ENCODE measurements at places on chromosomes 7 and 10.

DNA sequence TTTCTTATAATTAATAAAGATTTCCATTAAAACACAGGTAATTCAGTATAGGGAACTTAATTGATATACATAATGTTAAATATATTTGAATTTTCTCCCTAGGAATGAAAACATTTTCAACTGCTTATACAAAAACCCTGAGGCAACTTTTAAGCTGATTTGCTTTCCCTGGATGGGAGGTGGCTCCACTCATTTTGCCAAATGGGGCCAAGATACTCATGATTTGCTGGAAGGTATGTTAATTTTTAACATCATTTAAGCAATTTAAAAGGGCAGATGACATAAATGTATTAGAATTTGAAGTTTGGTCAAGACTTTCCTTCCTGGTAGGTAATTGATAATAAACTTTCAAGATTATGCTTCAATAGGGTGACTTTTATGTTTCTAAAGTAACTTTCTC, 5.8 kb downstream of the OLAH start:
- DNase-seq, result no peak

DNA sequence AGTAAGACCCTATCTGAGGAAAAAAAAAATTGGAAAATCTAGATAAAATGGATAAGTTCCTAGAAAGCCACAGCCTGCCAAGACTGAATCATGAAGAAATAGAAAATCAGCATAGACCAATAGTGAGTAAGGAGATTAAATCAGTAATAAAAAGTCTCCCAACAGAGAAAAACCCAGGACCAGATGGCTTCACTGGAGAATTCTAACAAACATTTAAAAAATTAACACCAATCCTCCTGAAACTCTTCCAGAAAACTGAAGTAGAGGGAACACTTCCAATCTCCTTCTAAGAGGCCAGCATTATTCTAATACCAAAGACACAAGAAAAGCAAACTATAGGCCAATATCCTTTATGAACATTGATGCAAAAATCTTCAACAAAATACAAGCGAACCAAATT, 8.8 kb upstream of the LIMK1 start:
- DNase-seq, result no peak

GRCh38 chr10:119521443-119522204, 20.9 kb downstream of the RGS10 start:
- DNase-seq, result peak; percentile 5

DNA sequence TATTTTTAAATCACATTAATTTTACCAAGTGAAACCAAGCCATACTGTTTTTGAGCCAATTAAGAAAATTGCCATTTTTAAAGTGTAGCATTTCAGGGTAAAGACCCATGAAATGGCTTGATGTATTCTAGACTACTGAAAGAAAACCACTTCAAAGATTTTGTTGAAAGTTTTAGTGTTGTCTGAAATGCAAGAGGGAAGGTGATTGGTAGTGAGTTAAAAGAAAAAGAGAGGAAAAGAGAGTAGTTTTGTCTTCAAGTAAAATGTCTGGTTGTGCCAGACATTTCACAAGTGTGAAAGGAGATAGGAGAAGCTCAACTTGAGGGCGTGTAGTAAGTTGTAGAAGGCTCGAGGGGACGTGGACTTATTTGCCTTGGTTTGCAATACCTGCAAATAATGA, 41.6 kb downstream of the CALML5 start:
- DNase-seq, result no peak

- no peak for DNase-seq
Measured at GRCh38 chr7:137772748-137773147, 74.0 kb downstream of the DGKI start.

DNA sequence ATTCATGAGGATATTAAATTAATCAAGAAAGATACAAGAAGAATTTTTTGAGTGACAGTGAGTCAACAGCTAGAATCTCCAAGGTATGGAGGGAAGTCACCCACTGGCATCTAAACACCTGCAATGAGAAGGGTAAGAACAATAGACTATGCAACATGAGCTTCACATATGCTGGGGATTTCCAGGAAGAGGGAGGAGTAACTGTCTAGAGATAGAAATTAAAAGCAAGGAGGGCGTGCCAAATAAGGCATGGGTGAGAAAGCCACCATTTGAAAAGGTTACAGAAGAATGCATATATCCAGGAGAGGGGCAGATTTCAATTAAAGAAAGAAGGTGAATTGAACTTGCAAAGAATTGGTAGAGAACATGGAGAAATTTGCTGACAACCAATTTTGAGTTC, 365.7 kb downstream of the GPR37 start:
- DNase-seq, result no peak

DNA sequence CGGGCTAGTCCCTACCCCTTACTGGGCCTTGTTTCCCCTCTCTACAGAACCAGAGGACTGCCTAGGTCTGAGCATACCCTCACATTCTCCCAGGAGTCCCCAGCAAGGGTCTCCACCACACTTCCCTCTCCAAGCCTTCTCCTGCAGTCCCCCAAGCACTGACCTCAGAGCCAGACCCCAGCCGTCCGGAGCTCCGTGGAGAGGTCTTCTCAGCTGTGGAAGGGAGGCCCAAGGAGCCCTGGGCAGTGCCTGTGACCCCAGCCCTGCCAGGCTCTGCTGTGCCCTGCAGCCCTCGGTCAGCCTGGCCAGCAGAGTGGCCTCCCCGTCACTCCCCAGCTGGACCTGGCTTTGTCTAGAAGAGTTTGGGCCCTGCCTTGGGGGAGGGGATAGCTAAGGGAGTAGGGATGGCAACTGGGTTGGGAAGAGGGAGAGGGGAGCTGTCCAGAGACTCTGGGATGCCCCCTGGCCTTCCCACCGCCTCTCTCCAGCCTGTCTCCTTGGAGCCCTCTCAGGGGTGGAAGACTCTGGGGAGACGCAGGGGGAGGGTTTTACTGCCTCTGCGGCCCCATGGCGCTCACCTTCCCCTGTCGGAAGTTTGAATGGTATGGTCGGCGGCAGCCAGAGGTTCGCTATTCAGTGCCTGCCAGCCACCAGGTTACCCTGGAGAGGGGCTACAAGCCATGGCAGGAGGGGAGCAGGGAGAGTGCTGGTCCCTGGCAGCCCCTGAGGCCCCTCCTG, at the start of gene C10orf105:
Gene C10orf105 (minus strand): TSS at position 315 of the 738 bp plus-strand sequence. CDS start 3,441 bp downstream, outside the sequence.
- peak; percentile 58 for DNase-seq

DNA sequence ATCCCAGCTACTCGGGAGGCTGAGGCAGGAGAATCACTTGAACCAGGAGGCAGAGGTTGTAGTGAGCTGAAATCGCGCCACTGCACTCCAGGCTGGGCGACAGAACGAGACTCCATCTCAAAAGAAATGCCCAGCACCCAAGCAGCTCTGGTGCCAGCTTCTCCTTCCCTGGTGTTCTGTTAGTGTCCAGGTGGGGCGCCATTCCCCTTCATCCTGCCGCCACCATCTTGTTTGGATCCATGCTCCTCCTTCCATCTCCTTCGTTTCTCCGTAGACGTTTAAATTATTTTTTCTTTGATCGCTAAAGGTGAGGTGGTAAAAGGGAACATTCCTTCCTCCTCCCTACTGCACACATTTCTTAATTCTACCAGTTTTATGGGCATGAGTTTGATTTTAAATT, 30.3 kb downstream of the PROSER2 start:
- no peak for DNase-seq

- no peak for DNase-seq
Measured at GRCh38 chr10:89591796-89592271, 53.2 kb downstream of the PANK1 start.

GRCh38 chr7:2521341-2521745, 1.8 kb downstream of the LFNG start:
- DNase-seq, result no peak

- no peak for DNase-seq
Measured at GRCh38 chr10:43317422-43317821, 50.6 kb upstream of the RASGEF1A start.

All from posterior cingulate gyrus (tissue), 11 donors.